ENCODE measurements at places on chromosomes 11 and 22.

DNA sequence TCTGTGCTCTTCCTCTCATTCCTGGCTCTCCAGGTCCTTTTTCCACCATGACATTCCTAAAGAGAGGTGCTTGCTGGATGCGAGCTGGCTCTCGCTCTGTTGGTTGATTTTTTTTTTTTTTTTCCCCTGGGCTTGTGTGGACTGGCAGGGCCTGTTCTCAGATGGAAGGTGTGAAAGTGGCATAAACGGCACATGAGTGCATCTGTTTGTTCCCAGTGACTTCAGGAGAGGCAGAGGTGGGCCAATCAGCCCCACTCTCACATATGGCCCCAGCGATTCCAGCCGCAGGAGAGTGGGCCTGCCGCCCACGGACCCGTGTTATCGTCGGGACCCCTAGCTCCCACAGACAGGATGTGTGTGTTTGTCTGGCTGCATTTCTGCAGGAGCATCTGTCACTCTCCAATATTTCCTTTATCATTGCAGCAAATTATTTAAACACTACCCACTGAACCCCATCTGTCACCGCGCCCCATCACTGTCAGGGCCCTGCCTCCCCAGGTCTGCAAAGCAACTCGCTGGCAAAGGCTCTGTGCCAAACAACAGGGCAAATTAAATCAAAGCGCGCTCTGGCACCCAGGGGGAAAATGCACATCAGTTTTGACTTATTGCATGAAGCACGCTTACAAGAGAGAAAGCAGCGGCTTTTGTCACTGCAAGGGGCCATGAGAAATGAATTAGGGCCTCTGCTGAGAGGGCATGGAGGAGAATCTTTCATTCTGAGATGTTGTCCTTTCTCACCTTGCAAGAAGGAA lies 886.3 kb downstream of the NTM start:
- no peak for DNase-seq

- no peak for DNase-seq
These were observed 18.6 kb downstream of the CBX7 start for GRCh38 chr22:39133871-39134270.

GRCh38 chr11:59668188-59668949 lies 468 bp downstream of the PATL1 start:
- DNase-seq = peak; percentile 81

DNA sequence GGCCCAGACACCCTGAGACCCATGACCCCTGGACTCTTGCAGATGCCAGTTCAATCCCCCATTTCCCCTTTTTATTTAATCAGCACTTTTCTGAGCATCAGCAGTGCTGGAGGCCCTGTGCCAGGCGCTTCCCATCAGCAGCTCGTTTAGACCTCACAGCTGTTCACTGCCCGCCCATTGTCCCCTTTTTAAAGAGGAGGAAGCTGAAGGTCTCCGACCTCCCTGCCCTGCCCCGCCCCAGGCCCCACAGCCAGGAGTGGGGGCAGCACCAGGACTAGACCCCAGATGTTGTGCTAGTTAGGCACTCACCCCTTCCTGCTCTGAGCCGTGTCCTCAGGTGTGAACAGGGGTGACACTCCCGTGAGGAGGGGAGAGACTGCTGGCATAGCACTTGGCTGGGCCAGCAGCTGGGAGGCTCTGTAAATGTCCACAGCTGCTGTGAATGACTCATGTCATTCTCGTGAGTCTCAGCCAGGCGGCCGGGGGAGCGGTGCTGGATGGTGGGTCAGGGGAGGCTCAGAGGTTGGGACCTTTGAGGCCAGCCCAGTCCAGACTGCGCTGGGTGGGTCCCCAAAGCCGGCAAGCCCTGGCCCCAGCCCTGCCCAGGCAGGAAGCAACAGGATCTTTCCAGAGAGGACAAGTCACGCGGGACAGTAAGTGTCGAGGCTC lies 19.9 kb downstream of the EMID1 start:
- no peak for DNase-seq

DNA sequence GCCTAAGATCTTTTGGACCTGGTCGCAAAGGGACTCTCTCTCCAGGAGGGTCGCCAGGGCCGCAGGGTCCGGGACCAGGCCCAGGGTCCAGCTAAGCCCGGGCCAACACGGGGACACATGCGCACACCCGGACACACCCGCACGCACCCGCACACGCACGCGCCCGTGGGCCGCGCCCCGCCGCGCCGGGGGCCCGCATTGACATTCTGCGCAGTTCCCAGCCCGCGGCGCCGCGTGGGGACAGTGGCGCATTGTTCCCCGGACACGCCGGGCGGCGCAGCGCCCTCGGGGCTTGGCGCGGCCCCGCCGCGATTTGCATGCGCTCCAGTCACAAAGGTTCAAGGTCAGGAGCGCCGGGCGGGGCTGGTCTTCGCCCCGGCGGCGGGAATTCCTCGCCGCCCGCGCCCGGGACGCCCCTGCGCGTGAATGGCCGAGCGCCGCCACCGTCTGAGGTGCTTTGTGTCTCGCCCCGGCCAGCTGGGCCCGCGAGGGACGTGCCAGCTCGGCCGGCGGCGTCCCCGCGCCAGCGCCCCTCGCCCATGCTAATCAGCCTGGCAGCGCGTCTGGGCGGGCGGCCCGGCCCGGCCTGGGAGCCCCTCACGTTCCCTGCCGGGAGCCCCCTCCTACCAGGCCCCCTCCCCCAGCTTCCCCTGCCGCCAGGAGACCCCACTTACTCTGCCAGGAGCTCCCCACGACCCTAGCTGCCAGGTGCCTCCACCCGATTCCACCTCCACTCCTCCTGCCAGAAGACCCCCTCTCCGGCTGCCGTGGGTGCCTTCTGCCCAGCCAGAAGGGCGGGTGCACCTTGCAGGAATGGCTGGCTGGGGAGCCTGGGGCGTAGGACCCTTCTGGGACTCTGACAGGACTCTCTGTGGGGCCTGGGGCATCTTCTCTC lies 50.5 kb upstream of the WNT7B start:
- DNase-seq = no peak

- no peak for DNase-seq
These were observed 902.9 kb downstream of the DLG2 start for GRCh38 chr11:84724256-84724655.

GRCh38 chr11:128398517-128399250 lies 188.7 kb downstream of the ETS1 start:
- DNase-seq = no peak
